ENCODE measurements at places on chromosomes 6 and 20. TPM values are rescaled to one million over a fixed set of nuclear protein-coding genes. Genes with fewer than 3 reads are reported as not detected.

OLIG3 gene
- 0.27 TPM for total RNA-seq

VPS52 gene
- 31.1 TPM for total RNA-seq

SLC17A1 gene
- not detected for total RNA-seq

KIAA0408 gene
- 4.0 TPM for total RNA-seq

IRF4 gene
- 1.3 TPM for total RNA-seq

ULBP1 gene
- 1.0 TPM for total RNA-seq

KCNQ5 gene
- 2.3 TPM for total RNA-seq

CST7 gene
- not detected for total RNA-seq

DACT2 gene
- total RNA-seq: 7.3 TPM

RAD21L1 gene
- not detected for total RNA-seq
